ENCODE measurements at places on chromosomes 1 and 21.
A peak's percentile ranks its signal among the peaks of the same experiment; 100 is the strongest.

DNA sequence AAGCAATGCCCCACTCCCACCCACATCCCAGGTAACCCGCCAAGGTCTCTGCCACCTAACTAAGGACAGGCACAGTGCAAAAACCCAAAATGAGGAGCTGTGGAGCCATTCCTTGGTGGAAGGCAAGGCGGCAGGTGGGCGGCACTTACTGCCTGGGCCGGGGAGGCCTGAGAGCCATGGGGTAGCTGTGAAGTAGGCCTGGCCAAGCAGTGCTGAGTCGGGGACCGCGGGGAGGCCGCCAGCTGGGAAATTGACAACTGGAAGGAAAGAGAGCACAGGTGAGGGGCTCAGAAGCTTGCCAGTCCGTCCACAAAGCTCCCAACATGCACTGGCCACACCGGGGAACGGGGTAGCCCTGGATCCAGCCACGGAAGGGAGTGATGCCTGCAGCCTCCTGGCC is 85.3 kb downstream of the NPHP4 start:
- DNase-seq: no peak

GRCh38 chr1:62176597-62177312 is 17.9 kb upstream of the L1TD1 start:
- no peak for DNase-seq

DNA sequence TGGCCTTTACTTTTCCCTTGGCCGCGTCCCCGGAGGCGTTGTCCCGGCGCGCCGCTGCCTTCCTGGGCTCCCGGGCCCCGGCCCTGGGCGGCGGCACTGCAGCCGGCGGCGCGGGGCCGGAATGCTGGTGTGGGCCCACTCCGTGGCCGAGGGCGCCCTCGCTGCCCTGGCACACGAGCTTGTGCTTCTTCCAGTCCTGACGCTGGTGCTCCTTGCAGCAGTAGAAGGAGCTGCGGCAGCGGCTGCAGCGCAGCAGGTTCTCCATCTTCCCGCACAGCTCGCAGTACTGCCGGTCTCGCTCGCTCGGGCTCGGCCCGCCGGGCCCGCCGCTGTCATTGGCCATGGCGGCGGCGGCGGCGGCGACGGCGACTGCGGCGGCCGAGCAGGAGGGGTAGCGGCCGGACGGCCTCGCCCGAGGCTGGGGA is 529 bp downstream of the EGLN1 start:
- peak; percentile 47 for DNase-seq

DNA sequence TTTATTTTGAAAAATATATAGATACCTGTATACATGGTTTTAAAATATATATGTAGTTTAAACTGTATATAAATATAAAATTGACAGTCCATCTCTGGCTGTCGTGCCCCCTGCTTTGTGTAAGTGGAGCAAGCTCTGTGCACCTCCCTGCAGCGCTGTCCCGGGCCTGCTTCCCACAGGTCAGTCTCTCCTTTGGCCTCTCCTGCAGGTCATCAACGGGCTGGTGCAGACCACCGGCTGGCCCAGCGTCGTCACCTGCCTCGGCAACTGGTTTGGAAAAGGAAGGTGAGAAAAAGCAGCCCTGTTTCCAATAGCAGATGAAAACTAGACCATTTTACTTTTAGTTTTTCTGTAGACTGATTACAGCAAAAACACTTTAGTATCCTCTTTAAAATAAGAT is 28.5 kb downstream of the SLC37A1 start:
- DNase-seq: no peak

DNA sequence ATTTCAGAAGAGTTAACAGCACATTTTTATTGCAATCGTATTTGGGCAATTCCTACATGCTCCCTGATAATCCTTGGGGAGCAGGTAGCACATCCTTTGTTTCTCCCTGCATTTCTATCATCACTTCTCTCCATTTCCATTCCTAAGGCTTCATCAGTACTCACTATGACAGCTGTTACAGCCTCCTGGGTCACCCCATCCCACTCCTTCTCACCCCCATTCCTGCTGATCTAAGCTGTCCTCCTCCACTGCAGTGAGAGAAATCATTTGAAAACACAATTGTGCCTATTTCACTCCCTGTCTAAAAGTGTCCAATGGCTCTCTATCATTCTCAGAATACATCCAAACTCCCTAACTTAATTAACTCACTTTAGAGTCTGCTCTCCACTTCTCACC is 17.0 kb upstream of the TSPAN1 start:
- DNase-seq: no peak

DNA sequence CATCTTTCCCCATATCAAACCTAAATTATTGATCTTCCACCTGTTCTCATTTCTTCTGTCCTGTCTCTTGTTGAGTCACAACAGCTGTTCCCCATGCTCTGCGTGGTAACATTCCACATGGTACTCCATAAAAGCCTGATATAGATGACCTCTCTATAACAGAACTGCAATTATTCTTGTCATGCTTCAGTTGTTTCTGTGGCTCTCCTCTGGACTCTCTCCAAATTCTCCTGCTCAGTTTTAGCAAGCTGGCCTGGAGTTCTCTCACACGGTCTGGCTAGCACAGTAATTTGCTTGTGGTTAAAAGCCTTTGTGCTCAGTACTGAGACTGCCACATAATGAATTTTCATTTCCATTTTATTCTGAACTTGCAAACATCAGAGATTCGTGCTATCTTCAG is 10.6 kb upstream of the LRRC39 start:
- DNase-seq: no peak

GRCh38 chr1:241499910-241500309 is 19.6 kb downstream of the FH start:
- no peak for DNase-seq

GRCh38 chr1:191588905-191589304 is 569.4 kb upstream of the RGS18 start:
- no peak for DNase-seq

DNA sequence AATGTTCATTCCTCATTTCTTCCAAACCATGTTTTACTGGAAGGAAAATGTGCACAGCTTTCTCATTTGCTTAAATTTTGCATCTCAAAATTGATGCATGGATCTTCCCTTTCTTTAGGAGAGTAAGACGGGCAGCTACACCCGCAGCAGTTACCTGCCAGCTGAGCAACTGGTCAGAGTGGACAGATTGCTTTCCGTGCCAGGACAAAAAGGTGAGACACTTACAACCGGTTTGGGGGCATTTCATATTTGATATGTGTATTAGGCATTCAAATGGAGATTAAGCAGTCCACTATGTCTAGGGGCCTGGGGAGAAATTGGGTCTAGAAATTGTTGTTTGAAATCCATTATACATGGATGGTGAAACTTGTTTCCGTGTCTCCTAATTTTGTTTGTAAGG is 12.9 kb downstream of the C8A start:
- DNase-seq: no peak
